Fibroblast of skin of left quadriceps (primary cell): ENCODE measurements at places on chromosomes 1 and 21.

- no peak for DNase-seq
Measured at GRCh38 chr1:234398849-234399381, 25.7 kb downstream of the COA6 start.

GRCh38 chr1:88111816-88112215 is 572.3 kb upstream of the PKN2 start:
- DNase-seq = no peak

DNA sequence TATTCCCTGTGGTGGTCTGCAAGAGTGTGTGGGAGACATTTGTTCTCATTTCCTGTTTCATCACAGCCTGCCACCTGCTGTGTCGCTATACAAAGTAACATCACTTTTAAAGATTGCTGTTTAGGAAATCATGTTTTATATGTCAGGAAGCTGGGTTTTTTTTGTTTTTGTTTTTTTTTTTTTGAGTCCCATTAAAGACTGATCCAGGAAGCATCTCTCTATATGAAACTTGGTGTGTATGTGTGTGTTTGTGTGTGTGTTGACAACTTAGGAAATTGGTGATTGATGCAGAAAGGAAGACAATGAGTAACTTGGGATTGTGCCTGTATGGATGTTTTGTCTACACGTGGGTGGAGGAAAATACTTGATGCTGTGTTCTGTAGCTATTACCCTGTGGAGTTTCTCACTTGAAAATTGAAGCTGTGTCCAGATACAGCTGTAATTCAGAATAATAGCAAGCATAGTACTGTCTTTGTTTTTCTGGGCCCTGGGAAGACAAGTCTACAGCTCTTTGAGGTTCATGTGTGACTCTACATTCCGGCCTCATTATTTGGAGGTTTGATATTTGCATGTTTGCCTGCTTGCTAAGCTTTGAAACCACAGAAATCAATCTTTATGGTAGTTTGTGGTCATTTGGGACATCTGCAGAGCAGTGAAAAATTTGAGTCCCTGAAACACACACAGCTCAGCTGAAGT is 47.9 kb downstream of the LAMC1 start:
- peak; percentile 87 for DNase-seq

- no peak for DNase-seq
Measured at GRCh38 chr1:75855010-75855409, 58.3 kb downstream of the MSH4 start.

- DNase-seq = no peak
Measured at GRCh38 chr1:162726555-162726954, 63.9 kb upstream of the HSD17B7 start.

- no peak for DNase-seq
Measured at GRCh38 chr1:176557543-176558258, 94.7 kb downstream of the PAPPA2 start.

DNA sequence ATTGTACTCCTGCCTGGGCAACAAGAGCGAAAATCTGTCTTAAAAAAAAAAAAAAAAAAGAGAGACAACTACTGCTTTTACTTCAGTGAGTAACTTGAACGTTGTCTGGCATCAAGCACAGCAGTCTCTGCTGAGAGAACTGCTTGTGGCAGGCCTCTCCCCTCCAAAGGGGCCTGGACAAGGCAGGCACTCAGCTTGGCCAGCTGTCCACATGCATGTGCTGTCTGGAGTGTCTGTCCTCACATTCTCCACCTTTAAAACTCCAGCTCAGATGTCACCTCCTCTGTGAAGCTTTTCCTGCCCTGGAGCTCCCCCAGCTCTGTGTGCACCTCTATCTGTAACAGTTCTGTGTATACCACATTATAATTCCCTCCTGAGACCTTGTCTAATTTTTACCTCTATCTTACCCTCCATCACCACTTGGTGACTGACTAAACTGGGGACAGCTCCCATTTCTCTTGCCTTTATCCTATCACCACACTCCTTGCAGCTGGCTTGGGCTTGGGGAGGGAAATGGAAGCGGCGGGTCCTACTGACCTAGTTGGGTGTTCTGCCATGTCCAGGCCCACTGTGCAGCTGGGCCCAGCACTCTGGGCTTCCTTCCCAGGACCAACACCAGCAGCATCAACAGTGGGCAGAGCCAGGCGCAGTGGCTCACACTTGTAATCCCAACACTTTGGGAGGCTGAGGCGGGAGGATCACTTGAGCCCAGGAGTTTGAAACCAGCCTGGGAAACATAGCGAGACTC is 71.4 kb upstream of the ARTN start:
- no peak for DNase-seq

GRCh38 chr1:94851571-94851970 is 31.4 kb downstream of the SLC44A3 start:
- DNase-seq = no peak

DNA sequence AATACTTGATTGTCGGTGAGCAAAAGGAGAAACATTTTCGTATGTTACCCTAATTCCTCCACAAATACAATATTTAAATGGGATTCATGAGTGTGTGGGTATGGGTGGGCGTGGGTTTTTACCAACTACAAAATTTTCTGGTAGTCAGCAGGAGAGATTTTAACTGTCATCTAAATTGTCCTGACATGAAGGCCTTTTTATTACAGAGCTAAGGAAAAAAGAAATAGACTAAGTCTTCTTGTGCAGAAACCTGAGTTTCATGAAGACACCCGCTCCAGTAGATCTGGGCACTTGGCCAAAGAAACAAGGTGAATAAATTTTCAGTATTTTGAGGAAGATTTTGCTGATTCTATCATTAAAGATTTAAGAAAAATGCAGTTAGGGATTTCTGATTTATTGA is 752 bp downstream of the RGS18 start:
- DNase-seq = no peak

DNA sequence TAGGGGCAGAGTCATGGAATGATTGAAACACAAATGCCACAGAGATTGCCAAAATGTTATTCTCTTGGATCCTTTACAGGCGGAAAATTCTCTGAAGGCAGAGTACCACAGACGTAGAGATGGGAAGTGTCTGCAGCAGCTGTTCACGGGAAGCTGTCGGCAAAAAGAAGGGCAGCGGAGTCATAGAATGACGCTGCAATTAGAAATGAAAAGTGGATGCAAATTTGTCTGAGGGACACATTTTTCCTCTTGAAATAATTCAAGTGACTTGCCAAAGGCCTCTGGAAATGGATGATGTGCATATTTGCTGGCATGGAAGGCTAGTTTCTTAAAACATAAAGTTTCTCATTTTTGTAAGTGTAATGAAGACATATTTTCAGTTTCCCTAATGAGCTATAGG is 77.5 kb upstream of the PLD5 start:
- DNase-seq = no peak

- DNase-seq = peak; percentile 39
Measured at GRCh38 chr1:155892796-155893195, 18.4 kb downstream of the RIT1 start.

DNA sequence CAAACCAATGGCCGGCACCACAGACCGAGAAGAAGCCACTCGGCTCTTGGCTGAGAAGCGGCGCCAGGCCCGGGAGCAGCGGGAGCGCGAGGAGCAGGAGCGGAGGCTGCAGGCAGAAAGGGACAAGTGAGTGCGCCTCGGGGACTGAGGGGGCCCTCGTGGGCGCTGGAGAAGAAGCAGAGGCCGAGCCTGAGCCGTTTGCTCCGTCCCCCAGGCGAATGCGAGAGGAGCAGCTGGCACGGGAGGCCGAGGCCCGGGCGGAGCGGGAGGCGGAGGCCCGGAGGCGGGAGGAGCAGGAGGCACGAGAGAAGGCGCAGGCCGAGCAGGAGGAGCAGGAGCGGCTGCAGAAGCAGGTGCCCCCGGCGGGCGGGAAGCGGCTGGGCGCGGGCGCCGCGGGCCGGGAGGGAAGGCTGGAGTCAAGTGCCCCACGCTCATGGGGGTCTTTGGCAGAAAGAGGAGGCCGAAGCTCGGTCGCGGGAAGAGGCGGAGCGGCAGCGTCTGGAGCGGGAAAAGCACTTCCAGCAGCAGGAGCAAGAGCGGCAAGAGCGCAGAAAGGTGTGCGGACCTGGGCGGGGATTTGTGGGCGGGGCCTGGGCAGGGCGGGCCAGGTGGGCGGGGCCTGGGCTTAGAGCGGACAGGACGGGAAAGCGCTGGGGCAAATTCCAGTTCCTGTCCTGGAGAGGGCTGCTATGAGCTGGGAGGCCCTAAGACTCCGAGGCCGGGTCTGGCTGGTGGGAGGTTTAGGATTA is 22.7 kb downstream of the MAP7D1 start:
- no peak for DNase-seq

DNA sequence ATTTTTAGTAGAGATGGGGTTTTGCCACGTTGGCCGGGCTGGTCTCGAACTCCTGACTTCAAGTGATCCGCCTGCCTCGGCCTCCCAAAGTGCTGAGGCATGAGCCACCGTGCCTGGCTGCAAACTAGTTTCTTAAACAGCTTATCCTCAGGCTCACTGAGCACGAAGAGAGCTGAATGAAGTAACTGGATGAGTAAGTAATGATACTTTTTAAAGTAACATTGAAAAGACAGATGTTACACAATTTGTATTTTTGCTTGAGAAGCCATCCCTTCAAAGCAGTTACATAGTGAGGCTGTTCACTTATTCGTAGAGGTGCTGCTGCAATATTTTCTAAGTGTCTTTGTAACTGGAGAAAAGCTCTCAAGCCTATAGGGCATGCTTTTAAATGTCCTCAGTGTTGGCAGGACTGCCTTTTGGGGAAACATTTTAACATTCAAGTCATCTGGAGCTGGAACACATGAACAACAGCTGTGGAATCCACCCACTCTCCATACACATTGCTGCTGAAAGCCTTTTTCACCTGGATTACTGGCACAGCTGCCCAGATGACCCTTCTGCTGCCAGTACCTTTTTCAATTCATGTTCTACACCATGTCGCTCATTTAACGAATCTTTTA is 2.7 kb upstream of the YBX1 start:
- DNase-seq = no peak

GRCh38 chr1:82562448-82562847 is 761.7 kb downstream of the ADGRL2 start:
- DNase-seq = no peak

DNA sequence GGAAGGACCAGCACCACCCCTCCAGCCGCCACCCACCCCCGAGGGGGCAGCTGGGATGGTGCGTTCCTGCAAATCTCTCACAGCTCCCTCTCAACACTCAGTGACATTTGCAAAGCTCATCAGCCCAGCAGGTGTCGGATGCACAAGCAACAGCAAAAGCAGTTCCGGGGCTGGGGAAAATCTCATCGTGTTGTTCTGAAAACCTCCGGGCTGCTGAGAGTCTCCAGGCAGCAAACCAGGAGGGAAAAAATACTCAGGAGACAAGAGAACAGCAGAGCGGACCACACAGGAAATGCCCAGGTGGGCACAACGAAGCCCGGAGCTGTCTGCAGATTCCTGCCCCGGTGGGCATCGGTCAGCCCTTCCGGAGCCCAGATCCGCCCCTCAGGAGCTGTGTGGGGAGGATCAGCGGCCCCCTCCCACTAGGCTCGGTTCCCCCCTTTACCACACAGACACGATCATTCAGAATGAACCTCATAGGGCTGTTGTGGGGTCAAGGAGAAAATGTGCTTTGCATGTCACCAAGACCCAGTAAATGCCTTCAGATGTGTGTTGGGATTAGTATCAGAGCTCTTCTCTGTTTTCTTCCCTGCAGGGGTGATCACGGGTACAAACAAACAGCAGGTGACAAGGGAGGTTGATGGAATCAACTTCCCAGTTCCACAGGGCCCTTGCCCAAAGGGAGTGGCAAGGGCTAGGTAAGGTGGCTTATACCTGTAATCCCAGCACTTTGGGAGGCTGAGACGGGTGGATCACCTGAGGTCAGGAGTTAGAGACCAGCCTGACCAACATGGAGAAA is 127.0 kb upstream of the TIAM1 start:
- DNase-seq = no peak
